ENCODE measurements at places on chromosomes 11 and 22.

- peak; percentile 88 for DNase-seq
Measured at GRCh38 chr11:4626207-4627099, 10.8 kb upstream of the OR51D1 start.

GRCh38 chr11:8259306-8259959 is 4.2 kb downstream of the LMO1 start:
- DNase-seq: no peak

DNA sequence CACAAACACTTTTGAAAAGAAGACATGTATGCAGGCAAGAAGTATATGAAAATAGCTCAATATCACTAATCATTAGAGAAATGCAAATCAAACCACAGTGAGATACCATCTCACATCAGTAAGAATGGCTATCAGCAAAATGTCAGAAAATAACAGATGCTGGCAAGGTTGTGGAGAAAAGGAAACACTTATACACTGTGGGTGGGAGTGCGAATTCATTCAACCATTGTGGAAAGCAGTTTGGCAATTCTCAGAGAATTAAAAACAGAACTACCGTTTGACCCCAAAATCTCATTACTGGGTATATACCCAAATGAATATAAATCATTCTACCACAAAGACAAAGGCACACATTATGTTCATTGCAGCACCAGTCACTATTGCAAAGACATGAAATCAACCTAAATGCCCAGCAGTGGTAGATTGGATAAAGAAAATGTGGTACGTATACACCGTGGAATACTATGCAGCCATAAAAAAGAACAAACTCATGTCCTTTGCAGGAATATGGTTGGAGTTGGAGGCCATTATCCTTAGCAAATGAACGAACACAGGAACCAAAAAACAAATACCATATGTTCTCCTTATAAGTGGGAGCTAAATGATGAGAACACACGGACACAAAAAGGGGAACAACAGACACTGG is 18.5 kb downstream of the MMP13 start:
- DNase-seq: no peak

- DNase-seq: peak; percentile 93
Measured at GRCh38 chr11:111777094-111778046, 11.2 kb upstream of the PPP2R1B start.

- peak; percentile 61 for DNase-seq
Measured at GRCh38 chr22:37560608-37561211, 430 bp downstream of the CDC42EP1 start.

DNA sequence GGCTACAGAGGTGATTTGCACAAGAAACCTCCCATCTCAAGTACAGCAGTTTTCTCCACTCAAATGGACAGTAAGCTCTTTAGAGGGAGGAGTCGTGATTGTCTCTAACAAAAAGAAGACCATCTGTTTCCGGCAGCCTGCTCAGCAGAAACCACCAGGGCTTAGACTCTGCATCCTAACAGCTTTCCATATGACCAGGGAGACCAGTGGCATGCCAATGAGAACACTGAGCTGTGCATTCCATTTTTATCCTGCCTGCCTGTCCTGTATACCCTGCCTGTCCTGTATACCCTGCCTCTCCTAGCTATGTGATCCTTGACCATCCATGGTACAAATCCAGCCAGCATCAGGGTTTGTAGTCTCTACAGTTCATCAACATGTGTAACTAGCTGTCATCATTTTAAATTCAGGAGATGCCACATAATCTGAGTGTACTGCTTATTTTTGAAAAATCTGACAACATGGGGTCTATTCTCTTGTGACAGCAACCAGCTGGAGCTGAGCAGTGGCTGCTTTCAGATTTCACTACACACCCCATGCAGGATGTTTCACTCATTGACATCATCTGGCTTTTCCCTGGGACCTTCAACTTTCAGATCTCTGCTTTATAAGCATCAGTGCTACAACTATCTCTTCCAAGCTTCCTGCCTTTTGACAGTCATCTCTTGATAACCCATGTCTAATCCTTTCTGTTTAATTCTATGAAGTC is 50.5 kb upstream of the POU2AF2 start:
- DNase-seq: no peak

GRCh38 chr11:20017320-20017719 is 143.0 kb downstream of the DBX1 start:
- no peak for DNase-seq

DNA sequence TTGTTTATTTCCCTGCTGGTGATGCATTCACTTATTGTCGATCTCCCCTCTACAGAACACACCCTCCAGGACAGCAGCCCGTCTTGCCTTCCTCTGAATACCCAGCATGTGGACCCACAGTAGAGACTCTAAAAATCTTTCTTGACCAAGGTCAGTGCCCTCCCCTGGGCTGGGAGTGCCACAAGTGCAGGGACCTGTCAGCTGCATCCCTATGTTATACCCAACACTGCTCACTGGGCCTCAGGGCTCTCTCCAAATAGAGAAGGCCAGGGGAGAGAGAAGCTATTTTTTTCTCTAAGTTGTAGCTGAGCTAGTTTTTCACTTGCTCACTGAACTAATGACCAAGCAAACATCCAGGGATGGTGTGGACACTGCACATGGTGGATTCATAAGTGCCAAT is 9.8 kb downstream of the KCNJ1 start:
- DNase-seq: no peak

DNA sequence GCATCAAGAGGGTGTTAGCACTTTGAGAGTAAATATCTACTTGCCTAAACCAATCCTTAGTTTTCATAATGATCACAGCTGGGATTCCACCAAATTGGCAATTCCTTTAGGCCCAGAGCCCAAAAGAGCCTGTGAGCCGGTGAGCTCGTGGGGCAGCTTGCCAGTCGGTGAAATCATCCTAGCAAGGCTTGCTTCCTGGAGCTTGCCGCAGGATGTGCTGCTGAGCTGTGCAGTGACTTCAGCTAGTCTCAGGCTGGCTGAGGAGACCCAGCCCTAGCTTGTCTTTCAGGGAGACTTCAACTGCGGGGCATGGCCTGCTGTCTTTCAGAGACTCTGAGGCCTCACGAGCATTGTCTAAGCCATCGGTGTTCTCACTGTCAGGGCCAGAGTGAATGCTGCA is 73.6 kb upstream of the SUSD2 start:
- peak; percentile 73 for DNase-seq

GRCh38 chr11:117817368-117818040 is 7.0 kb downstream of the FXYD2 start:
- peak; percentile 84 for DNase-seq

DNA sequence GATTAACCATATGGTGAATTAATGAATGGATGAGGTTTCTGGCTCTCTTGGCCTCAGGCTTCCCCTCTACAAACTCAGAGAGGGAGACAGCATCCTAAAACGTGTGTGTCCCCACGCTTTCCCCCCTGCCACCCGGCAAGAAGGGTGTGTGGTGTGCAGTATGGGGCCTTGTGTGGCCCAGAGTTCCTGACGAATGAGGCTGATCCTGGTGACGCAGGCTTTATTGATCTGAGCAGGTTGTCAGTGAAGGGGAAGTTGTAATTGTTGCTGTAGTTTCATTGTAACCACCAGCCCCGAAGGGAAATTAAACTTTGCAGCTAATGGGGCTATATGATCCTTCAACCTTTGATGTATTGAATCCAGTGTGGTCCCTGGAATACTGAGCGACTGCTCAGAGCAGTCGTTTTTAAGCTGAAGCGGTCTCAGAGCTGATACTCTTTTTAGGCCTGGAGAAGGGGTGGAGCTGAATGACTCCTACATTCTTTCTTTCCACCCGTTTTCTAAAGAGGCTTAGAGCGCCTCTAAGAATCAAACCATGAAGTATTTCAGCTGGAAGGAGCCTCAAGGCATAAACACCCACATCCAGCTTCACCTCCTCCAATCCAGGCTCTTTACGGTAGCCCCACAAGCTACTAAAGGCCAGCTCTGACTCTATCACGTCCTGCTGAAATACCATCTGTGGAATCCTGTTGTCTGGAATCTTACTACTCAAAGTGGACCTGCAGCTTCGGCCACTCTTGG is 284.7 kb downstream of the MIAT start:
- no peak for DNase-seq

DNA sequence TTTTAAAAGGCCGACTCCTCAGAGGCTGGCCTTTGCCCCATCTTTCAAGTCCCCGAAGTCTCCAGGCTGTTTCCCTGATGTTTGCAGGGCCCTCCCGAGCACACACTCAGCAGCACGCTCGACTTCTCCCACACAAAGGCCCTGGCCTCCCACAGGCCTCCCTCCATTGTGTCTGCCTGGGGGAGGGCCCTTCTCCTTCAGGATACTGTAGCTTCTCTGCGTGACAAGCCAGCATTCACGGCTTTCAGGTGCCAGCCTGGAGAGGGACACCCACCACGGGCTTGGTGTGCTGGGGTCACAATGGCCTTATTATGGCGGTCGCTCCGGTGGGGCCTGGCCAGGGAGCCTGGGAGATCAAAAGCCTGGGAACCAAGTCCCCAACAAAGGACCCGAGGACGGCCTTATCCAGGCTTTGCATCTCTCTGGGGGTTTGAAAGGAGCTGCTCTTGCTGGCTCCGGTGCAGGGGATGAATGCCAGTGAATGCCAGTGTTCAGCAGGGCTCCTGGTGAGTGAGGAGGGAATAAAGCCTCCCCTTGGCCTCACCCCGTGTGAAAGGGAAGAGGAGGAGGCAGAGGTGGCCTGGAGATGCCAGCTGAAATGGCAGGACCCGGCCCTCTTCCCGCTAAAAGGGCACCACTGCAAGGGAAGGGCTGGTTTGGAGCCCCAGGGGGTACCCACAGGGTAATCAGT is 55.0 kb downstream of the TRAF6 start:
- peak; percentile 40 for DNase-seq

GRCh38 chr11:68471360-68472340 is 11.1 kb downstream of the PPP6R3 start:
- DNase-seq: peak; percentile 90

GRCh38 chr11:91947215-91947820 is 277.3 kb upstream of the FAT3 start:
- no peak for DNase-seq

DNA sequence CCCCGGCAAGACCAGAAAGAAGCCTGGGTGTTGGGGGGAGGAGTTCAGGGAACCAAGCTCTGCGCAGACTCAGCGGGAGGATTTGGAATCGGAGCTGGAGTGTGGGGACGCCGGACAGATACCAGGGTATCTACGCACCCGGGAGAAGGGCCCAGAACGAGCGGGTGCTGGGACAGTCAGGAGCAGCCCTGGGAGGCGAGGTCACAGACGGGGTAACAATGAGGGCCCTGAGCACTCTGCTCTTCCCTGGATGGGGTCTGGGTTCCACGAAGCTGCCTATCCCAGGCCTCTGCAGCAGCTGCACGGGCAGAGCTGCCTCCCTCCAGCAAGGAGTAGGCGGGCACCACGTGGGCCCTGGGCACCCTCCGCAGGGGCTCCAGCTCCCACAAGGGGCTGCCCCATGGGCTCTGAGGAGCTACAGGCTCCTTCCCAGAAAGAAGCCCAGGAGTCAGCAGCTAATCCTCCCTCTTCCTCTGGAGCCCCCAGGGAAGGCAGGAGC is 197.2 kb downstream of the BRD1 start:
- DNase-seq: no peak

DNA sequence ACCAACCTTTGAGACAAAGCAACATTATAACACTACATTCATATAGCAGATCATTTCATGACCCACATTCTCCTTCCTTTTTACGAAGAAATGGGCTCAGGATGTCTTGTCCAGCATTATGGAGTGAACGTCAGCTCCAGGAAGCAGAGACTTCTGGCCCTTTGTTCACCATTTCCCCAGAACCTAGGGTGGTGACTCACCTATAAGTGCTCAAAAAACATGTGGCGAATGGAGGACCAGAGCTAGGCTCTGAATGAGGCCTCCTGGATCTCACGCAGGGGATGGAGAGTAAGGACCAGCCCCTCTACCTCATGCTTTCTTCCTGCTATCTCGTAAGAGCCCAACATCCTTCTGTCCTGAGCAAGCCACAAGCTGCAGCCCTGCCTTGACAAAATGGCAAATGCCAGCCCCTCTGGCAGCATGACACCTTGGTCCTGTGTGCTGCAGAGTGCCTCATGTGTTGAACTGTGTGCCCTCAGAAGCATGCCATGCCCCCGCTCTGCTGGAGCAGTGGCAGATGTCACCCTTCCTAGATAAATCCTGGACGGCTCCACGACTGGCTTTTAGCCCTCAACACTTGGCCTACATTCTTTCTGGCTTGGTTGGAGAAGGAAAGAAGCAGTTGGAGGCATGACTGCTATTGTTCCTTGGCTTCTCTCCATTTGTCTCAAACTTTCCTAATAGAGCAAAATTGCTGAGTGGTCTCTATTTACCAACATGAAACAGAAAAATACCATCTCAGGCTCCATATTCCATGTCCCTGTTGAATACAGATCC is 6.5 kb upstream of the ST3GAL4 start:
- peak; percentile 60 for DNase-seq

DNA sequence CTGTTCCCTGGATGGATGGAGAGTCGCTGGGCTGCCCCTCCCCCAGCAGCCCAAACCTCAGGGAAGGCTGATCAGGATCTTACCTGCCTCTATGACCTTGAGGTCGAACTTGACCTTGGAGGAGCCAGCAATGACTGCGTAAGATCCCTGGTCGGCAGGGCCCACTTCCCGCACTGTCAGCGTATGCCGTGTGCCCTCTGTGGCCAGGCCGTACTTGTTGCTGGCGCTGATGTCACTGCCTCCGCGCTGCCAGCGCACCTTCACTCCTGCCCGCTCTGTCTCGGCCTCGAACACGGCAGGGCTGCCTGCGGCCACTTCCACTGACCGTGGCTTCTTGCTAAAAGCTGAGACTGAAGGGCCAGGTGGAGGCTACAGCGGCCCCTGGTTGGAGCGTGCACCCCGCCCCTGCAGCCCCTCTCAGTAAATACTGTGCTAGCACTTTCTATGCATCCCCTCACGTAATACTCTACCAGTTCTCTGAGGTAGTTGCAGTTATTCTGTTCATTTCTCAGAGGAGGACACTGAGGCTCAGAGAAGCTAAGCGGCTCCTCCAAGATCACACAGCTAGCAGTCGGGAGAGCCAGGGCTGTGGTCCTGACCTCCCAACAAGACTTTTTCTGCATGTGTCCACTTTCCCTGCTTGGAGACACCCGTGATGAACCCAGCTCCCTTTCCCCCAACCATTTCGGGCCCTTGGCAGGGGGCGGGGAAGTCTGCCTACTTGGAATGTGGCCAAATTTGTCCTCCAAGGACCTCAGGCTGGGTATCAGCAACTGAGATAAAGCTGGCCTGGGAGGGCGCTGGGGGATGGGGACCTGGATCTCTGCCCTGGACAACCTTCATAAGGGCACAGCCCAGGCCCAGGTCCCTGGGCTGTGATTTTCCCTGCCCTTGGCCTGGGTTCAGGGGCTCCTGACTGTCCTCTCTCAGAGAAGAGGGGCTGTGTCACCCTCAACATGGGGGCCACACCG is 1.1 kb downstream of the MYBPC3 start:
- DNase-seq: no peak

- peak; percentile 12 for DNase-seq
Measured at GRCh38 chr11:22169833-22170232, 23.1 kb upstream of the ANO5 start.

DNA sequence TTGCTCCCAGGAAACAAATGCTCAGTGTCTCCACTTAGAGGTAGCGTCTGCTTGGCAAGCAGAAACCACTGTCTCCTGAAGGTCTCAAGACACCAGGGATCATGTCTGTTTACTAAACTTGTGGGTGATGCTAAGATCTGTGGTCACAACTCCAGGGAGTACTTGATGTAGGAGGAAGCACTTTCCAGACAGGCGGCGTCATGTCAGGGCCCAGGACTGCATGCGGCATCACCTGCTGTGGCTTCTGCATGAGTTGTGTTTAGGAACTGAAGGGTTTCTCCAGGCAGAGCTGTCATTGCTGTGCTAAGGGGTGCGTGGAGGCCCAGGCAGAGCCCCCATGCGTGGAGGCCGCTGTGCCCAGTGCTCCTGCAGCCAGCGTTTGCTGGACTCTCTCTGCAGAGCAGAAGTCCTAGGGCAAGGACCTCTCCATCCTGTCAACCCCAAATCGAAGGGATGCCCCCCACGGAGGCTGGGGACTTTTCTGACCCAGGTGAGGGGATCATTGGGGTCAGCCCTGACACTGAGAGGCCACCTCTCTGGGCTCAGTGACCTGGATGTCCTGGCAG is 8.1 kb upstream of the PANX2 start:
- no peak for DNase-seq

Data from choroid plexus epithelial cell (primary cell).